ENCODE measurements at places on chromosomes 7 and 10.
A peak's percentile ranks its signal among the peaks of the same experiment; 100 is the strongest.

GRCh38 chr10:21637795-21638194, 103.8 kb downstream of the MLLT10 start:
- DNase-seq = no peak

GRCh38 chr7:17421941-17422340, 123.5 kb downstream of the AHR start:
- DNase-seq = no peak

DNA sequence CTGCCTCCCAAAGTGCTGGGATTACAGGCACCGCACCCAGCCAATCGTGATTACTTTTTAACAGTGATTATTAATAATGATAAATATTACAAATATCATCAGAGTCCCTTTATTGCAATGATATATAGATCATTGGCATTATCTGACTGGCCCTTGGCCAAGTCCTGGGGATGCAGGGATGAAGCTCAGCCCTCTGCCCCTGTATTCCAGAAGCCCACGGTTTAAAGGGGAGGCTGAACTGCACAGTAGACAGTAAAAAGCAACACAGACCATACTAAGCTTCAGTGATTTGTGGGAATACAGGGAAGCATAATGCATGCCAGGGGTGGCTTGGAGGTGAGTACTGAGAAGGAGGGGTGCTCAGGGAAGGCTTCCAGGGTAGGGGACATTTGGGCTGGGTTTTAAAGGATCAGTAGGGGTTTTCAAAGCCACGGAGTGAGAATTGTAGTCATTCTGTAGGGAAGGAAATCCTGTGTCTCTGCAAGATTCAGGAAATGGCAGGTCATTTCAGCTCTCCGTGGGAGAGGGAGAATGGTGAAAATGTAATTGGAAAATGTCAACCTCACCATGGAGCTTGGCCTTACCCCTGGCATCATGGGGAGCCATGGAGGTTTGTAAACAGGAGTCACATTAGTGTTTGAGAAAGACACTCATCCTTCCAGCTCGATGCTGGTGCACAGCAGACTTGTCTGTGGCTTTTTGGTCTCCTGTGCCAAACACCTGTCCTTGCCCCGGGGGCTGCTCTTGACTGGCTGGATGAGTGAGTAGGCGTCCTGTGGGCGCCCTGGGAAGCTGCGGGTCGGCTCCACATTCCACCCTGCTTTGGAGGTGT, 8.8 kb downstream of the ADAMTS14 start:
- DNase-seq = no peak

DNA sequence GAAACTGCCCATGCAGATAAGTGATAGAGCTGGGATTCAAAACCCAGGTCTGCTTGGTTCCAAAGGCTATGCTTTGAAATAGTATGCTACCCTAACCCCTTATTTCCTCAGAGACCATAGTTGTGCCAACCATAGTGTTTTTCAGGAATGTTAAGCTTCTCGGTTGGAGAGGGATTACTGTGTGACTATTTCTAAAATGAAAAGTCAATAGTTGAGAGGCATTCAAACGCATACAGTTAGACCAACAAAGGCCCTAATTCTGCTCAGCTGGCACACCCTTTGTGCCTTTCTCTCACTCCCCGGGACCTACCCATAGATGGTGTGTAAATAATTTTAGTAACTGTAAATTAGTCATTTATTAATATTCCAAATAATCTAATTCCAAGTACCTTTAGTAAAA, 64.6 kb upstream of the RNF148 start:
- no peak for DNase-seq

GRCh38 chr7:97801108-97801507, 69.2 kb downstream of the TAC1 start:
- no peak for DNase-seq

DNA sequence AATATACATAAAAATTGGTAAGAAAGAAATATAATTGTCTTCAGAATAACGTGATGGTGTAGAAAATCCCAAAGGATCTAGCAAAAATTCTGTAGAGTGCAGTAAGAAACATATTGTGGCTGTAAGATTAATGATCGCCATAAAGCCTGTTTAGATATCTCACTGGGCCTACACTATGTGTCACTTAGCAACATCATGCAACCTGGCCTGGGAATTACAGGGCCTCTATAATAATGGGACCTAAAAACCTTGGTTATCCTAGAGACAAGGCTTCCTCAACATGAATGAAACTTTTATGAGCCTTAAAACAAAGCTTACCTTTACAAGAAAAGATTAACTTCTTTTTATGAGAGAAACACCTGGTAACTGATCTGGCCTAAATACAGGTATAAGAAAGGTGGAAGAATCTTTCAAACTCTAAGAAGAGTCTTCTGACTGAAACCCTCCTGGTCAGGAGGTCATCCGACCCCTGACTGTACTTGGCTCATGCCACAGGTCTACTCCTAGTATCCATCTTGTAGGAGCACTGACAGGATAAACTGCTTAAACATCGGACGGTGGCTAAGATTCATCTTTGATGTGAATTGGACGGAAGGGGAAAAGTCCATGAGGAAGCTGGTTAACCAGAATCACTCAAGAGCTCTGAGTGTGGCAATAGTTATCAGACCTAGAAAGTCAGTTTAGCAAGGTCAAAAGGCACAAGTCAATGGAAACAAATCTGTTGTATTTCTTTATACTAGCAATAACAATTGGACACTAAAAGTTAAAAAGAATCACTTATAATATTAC, 1155.1 kb upstream of the SORCS1 start:
- no peak for DNase-seq

- no peak for DNase-seq
These were observed 104.1 kb downstream of the PHF14 start for GRCh38 chr7:11077816-11078215.

- no peak for DNase-seq
These were observed 248.6 kb upstream of the MAGI2 start for GRCh38 chr7:79702116-79702515.

DNA sequence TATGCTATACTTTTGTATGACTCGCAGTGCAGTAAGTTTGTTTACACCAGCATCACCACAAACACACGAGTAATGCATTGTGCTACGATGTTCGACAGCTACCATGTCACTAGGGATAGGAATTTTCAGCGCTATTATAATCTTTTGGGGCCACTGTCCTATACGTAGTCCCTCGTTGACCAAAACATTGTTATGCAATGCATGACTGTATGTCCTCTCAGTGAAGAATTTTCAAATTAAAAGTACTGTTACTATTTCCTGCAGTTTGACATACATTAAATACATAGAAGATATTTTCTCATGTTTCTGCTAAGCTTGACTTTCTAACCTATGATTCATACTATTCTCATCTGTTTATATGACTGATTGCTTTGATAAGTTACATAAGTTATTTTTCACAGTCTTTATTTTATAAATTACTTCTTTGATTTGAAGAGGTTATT, 203.6 kb downstream of the VTI1A start:
- DNase-seq = no peak

- DNase-seq = no peak
These were observed 109.9 kb upstream of the ADO start for GRCh38 chr10:62694537-62695126.

GRCh38 chr10:132136689-132137088, 50.1 kb upstream of the DPYSL4 start:
- no peak for DNase-seq

GRCh38 chr7:92412745-92413144, 34.5 kb upstream of the GATAD1 start:
- DNase-seq = no peak

DNA sequence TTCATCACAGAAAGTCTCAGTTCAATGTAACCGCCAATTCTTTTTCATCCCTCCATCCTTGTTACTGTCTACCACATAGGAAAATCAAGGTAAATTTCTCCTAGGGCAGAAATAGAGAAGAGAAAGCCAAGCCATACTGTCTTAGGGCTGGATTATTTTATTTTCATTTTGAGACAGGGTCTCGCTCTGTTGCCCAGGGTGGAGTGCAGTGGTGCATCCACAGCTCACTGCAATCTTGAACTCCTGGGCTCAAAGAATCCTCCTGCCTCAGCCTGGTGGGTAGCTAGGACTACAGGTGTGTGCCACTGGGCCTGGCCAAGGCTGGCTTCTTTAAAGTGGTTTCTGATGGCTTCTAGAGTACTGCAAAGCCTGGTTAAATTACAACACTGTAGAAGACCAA, 181.7 kb downstream of the SRPK2 start:
- DNase-seq = no peak

- peak; percentile 27 for DNase-seq
These were observed 147.6 kb downstream of the ARID5B start for GRCh38 chr10:62048919-62049623.

- DNase-seq = no peak
These were observed 10.6 kb downstream of the LRIT2 start for GRCh38 chr10:84214612-84215235.

DNA sequence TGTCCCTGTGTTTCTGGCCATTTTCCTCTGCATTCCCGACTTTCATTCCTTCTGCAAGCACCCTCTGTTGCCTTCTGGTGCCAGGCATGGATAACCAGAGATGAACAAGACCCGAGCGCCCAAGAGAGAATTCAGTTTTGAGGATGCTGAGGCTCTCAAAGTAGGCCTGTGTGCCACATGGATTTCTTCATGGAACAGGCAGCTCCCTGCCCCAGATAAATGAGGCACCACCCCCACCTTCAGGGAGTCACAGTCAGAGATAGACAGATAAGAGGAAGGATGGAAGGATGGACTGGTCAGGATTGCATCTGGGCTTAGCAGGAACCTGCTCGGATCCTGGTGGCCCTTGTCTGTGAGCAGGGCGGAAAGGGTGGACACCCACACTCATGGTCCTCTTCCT, 49.4 kb downstream of the ADCYAP1R1 start:
- no peak for DNase-seq

- no peak for DNase-seq
These were observed 74.7 kb downstream of the CACNB2 start for GRCh38 chr10:18214691-18215563.

DNA sequence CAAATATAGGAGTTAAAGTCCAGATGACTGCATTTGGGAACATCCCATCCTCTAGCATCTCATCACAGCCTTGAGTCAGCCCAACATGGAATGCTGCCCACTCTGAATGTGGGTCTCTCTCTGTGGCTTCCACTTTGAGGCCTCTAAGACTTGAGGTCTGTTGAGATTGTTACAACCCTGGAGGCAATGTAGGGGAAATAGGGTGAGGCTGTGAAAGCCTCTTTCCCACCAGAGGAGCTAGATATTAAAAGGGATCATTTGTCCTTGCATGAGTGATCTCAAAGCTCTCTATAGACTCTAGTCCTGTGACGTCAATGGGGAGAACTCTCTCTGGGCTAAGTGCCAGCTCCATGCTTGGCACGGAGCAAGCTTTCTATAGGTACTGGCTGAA, 6.4 kb upstream of the GOLGA7B start:
- DNase-seq = no peak

DNA sequence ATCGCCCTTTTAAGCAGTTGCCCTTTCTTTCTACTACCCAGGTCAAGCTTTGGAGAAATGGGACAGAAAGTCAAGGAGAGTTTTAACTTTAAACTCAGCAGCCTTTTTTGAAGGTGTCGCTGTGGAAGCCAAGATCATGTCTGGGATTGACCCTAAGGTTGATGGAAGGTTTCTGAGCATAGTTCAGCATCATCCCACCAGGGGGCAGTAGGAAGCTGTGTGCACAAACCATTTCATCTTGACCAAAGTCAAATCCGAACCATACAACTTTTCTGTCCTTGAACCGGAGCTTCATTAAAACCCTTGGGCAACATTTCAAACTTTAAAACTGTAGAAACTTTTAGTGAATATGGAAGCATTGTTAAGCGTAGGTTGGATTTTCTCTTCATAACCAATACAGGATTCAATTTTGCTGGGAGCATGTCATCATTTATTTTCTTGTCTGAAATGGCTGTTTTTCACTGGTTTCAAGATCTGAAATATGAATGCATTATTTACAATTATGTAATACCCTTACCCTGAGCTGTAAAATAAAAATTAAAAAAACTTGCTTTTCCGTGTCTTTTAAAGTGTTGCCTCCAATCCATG, 214.4 kb upstream of the KIAA1217 start:
- no peak for DNase-seq

GRCh38 chr7:5694912-5695726, 86.3 kb downstream of the RNF216 start:
- peak; percentile 54 for DNase-seq

GRCh38 chr10:103812004-103812403, 43.4 kb downstream of the SH3PXD2A start:
- no peak for DNase-seq

DNA sequence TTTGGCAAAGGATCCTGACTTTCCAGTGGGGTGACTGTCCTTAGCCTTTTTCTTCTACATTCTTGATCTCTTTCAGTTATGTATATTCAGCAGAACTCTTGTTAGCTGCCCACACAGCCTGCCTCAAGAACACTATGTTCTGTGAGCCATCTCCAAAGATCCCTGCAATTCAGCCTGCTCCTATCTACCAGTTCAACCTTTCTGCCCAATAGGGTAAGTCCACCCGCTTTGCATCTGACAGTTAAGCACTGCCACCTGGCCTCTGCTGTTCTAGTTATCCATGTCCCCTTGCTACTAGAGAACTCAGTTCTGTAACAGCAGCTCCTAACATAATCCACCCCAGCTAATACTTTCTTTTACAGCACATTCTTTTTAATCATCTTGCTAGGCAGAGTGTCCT, 13.5 kb downstream of the OR9A2 start:
- DNase-seq = no peak

DNA sequence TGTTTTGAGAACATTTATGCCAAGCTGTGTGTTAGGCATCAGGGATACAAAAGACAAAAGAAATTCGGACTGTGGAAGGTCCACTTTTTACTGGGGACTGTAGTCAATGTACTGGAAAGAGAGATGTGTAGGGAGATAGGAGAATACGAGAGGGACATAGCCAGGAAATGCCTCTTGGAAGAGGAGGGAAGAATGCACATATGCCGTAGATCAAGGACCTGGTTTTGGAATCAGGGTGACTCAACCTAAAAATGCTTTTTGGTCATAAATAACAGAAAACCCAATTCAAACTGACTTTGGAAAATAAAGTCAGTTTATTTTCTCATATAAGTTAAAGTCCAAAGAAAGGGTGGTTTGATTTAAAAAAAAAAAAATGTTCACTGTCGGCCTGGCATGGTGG, 140.3 kb upstream of the TCF7L2 start:
- no peak for DNase-seq

- DNase-seq = no peak
These were observed 87.8 kb upstream of the DUSP5 start for GRCh38 chr10:110409926-110410325.

- no peak for DNase-seq
These were observed 10.7 kb downstream of the LDB1 start for GRCh38 chr10:102109166-102110116.

DNA sequence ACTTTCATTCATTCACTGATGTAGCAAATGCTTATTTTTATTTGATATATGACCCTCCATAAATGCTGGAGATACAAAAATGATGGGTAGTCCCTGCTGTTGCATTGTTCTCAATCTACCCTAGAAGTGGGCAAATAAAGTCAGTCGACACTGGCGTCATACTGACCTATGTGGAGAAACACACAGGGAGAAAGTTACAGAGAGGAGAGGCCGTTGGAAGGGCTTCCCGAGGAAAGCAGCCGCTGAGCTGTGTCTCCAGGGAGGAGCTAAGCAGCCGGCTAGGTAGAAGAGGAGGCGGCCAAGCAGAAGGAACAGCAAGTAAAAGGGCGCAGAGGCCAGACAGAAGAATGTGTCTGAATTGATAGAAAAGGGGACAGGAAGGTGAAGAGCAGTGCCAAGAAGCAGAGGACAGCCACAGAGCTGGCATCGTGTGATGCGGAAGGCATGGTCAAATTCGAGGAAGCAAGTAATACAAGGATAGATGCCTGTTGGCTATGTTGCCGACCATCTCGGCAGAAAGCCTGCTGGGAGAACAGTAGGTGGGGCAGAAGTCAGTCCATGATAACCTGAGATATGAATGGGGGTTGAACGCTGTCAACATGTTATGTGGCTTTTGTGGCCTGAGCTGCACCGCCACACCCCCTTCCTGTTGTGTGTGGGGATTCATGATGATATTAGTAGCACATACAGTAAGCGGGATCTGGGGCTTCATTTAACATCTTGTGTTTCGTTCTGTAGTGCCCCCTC, 25.9 kb downstream of the ST8SIA6 start:
- peak; percentile 34 for DNase-seq
